ENCODE measurements at places on chromosomes 2 and 18. TPM values are rescaled to one million over a fixed set of nuclear protein-coding genes. Genes with fewer than 3 reads are reported as not detected.

The VIT gene
- total RNA-seq: 10.7 TPM

DNA sequence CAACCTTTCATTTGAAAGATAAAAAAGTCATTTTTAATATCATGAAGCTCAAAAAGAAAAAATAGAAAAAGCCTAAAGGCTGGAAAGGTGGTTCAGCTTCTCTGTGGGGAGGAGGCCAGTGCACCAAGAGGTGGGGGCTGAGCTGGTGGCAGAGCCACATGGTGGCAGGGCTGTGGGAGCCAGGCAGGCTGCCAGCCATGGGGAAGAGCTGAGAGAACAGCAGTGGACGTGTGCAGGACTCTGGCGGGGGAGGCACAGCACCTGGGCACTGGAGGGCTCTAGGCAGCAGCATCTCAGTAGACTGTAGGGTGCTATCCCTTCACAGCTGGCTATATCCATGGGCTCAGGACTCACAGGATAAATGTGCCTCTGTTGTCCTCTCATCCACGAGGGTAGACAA lies 47.8 kb downstream of the STK25 start:
- H3K27ac ChIP-seq: no peak overlapping the region
- H3K27me3 ChIP-seq: no peaks in the 10 kb centered on the region
- H3K4me1 ChIP-seq: peaks cover 7% of the 10 kb centered on the region
- no peak overlapping the region for H3K4me3 ChIP-seq
- no peak for DNase-seq

DNA sequence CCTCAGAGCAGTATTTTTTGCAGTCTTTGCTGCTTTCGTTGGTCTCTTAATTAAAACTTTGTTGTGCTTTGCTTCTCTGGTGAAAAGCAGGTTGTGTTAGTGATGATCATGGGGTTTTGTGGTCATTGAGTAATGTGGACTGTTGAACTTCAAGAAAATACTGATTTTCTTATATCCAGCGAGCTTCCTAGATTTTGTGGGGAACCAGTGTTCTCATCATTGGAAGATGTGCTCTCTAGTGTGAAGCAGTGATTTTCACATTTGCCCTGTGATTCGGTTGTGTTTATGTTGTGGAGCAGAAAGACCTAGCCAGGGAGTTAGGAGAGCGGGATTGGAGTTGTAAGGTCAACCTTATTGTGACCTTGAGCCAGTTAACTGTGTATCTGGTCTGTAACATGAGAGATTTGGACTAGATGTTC lies 12.4 kb downstream of the ASAP2 start:
- no peaks in the 10 kb centered on the region for H3K27me3 ChIP-seq
- H3K27ac ChIP-seq: no peak overlapping the region
- H3K36me3 ChIP-seq: no peaks in the 10 kb centered on the region

DNA sequence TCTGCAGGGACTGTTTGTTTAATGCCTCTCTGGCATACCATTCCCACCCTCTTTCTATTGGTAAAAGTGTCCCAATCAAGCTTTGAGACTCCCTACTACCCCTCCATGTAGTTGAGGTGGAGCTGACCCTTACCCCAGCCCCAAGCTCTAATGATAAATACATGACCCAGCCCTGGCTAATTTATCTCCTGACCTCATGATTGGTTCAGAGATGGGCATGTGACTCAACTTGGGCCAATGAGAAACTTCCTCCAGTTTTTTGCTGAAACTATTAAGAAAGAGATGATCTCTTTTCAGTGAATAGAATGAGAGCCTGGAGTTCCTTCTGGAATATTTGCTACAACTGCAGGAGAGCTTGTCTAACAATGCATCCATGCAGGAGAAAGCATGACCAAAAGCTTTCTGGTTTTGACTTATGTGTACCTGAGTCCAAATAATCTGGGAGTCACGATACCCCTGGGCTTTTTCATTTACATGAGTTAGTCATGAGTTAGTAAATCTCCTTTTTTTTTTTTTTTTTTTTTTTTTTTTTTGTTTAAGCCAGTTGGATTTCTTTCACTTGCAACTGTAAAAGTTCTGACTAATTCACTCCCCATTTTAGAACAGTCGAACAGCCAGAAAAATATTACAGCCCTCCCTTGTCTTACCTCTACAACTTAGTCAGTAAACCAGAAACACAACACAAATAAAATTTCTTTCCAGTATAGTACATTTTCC lies 66.5 kb upstream of the TLK1 start:
- no peaks in the 10 kb centered on the region for H3K4me1 ChIP-seq
- H3K4me3 ChIP-seq: no peak overlapping the region

DNA sequence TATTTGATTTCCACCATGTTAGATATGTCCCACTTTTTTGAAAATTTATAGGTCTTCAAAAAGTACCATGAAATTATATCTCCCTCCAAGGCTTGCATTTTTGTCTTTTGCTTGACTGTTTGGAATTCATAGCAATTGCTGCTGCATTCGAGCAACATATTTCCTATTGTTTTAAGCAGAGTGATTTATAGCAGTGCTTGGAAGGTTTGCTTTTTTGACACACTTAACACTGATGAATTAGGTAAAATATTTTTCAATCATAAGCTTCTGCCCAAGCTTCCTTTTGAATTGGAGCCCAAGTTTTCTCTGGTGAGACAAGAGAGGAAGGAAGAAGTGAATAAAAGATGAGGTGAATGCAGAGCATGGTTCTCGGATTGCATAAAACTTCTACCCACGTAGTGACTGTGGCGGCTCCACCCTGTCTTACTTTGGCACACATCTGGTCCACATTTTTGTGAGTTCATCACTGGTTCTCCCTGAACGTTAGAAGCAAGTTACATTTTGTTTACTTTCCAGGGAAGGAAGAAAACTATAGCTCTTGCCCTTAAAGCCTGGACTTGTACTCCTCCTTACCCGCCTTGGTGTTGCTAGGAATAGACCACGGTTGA lies 667.0 kb downstream of the TSN start:
- H3K4me1 ChIP-seq: no peaks in the 10 kb centered on the region
- no peak overlapping the region for H3K27ac ChIP-seq
- no peaks in the 10 kb centered on the region for H3K36me3 ChIP-seq
- H3K27me3 ChIP-seq: no peaks in the 10 kb centered on the region
- no peak for DNase-seq
- no peak overlapping the region for H3K4me3 ChIP-seq

All from prostate gland (tissue), 2 donors.